HT1080 (cell line): ENCODE measurements at places on chromosomes 7 and 10. TPM values are rescaled to one million over a fixed set of nuclear protein-coding genes. Genes with fewer than 3 reads are reported as not detected.

GRCh38 chr10:102150970-102151773 lies 1.0 kb upstream of the NOLC1 start:
- DNase-seq = peak; percentile 76

DNA sequence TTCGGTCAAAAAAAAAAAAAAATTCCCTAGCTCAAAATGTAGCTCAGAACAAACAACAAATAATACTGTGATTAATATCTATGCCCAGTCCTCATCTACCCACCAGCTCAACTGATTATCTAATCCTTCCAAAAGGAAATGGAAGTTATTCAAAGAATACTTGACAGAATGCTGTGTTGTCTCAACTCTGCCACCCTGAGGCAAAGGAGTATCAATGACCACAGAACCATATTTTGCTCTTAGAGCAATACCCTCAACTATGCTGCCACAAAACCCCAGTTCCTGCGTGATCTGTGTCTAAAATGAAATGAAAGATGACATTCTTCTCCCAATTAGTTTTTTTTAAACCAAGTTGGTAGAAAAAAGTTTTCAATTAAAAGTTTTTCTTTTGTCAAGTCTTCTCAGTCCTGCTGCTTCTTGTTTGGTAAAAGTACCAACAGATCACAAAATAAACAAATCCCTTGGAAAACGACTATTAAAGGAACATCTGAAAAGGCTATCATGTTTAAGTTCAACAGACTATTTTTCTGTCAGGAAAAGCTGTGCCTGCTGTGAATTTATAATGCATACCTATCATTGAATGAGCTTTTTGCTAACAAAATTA lies 21.6 kb downstream of the RBM28 start:
- peak; percentile 44 for DNase-seq

DNA sequence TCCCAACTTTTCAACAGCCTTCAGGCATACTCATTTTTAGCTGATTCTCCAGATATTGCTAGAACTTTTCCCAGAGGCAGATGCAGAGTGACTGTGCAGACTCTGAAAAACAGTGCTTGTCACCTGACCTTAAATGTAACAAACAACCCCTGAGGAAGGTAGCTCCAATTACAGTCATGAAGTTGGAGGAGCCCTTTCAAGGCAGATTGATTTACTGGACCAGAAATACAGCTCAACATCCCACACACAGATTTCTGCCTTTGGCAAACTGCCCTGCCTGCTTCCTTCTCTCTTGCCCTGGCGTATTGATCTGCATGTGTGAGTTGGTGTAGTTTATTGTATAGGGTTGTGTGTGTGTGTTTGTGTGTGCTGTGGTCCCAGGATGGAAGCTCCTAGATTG lies 38.5 kb downstream of the PYROXD2 start:
- DNase-seq = no peak

GRCh38 chr7:123528265-123528664 lies 6.1 kb downstream of the IQUB start:
- no peak for DNase-seq

COBL gene
- 1.2 TPM in 2 replicates for total RNA-seq

- no peak for DNase-seq
Measured at GRCh38 chr7:133789974-133790373, 337.2 kb upstream of the LRGUK start.

GRCh38 chr7:67690700-67691099 lies 694.1 kb downstream of the TYW1 start:
- DNase-seq = no peak

INSYN2A gene
- 0.23 and 0.55 TPM in 2 replicates for total RNA-seq

- no peak for DNase-seq
Measured at GRCh38 chr10:49333192-49333591, 34.2 kb downstream of the C10orf71 start.

GRCh38 chr7:47711776-47712175 lies 129.9 kb upstream of the TNS3 start:
- DNase-seq = no peak

DNA sequence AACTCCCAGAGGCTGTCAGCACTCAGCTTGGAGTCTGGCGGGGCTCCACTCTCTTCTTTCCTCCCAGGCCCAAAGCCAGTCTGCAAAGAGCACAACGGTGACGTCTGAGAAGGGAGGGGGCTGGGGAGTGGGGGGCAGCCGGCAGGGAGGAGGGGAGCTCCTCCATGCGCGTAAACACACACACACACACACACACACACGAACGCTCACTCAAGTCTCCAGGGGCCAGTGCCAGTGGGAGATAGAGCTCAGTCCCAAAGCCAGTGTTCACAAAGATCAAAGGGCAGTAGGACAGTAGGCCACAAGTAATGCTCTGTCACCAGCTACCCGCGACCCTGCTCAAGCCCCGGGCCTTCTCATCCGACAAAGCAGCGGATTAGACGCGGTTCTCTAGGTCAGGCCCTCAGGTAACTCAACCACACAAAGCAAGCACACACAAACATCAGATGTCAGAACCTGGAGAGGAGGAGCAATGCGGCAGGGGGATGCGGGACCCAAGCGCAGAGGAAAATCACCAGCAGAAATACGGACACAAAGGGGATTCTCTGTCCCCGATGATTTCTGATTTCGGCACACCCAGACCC lies 19.9 kb downstream of the TCAF1 start:
- DNase-seq = no peak

MINPP1 gene
- 26.5 and 27.3 TPM in 2 replicates for total RNA-seq

- DNase-seq = no peak
Measured at GRCh38 chr10:69490876-69491275, 39.6 kb downstream of the TSPAN15 start.

- no peak for DNase-seq
Measured at GRCh38 chr10:48945441-48946130, 5.9 kb upstream of the LRRC18 start.

- DNase-seq = peak; percentile 49
Measured at GRCh38 chr10:52740913-52741675, 31.5 kb downstream of the MBL2 start.
